AG04449 (cell line): ENCODE measurements at places on chromosomes 7 and 10.
A peak's percentile ranks its signal among the peaks of the same experiment; 100 is the strongest.

DNA sequence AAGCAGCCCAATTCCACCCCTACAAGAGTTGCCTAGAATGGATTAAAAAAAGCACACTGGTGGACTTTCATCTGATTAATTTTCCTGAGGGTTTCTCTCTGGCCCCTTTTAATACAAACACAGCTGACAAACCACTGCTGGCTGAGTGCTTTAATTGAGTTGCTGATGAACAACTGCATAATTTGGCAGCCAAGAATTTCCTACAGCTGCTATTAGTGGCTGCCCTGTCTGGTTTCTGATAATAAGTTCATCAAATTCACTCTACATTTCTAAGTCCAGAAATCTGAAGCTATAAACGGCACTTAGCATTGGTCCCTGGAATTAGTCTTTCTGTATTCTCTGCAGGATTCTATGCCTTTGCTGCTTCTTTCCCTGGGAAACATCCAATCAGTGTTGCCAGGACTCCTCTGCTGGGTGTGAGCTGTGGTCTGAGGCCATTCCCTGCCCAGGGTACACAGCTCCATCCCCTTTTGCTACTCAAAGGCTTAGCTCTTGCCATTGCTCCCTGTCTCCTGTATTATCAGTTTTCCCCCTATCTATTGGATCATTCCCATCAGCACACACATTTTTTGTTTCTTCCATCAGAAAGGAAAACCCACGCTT lies 110.6 kb downstream of the LSM5 start:
- DNase-seq: no peak

DNA sequence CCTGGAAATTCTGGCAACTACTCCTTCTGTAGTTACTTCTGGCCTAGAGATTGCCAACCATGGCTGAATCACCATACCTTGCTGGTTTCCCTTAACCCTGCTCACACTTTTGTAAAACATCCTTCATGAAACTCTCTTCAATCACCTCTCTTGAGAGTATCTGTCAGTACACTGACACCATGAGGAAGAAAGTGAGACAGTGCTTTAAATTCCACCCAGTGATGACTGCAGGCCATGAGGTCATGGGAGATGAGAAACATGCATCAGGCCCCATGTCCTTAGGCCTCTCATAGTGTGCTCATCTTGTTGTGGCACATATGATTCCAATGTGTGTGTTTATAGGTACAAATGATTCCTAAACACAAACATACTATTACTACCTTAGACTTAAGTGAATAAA lies 24.6 kb upstream of the NAMPT start:
- DNase-seq: no peak

DNA sequence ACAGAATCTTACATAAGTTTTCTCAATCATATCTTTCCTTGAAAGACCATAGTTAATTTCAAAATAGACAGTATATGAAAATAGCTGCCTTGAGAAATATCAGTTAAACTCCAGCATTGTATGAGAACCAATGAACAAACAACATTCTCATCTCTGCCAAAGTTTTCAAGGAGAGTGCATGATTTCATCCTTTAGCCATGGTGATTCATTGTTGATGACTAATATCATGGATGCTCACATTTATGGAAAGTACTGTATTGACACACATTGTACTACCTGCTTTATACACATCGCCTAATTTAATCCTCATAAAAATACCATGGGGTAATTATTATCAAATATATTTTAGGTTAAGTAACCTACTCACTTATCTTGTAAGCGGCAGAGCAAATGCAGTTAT lies 250.3 kb downstream of the CNTNAP2 start:
- DNase-seq: no peak

GRCh38 chr10:17003151-17003550 lies 126.5 kb downstream of the CUBN start:
- DNase-seq: no peak

DNA sequence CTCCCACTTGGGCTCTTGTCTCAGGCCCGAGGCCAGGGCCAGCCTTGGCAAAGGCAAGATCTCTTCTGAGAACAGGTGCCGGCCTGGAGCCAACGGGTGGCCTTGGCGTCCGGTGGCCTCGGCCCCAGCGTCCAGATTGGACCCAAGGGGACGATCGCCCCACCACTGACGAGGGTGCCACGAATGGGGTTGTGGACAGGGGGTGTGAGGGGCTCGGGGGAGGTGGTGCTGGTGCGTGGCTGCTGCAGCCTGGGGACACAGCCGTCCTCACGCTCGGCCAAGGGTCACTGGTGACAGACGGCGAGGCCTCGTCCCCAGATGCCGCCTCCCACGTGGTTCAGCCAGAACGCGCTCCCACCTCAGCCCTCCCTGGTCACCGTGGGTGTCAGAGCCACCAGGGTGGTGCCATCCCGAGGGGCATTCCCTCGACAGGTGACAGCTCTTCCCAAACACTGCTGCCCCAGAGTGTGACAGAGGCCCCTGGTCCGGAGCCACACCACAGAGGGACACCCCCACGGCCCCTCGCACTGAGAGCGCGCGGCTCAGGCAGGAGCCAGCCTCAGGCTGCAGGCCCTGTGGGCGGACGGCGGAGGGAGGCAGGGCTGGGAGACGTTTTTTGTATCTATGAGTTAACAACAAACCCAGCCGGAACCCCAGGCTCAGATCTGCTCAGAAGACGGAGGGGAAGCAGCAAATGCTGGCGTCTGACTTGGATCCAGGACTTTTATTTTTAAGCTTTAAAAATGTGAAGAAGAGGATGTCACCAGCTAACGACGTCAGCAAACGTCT lies 18.5 kb upstream of the CFAP46 start:
- DNase-seq: no peak

DNA sequence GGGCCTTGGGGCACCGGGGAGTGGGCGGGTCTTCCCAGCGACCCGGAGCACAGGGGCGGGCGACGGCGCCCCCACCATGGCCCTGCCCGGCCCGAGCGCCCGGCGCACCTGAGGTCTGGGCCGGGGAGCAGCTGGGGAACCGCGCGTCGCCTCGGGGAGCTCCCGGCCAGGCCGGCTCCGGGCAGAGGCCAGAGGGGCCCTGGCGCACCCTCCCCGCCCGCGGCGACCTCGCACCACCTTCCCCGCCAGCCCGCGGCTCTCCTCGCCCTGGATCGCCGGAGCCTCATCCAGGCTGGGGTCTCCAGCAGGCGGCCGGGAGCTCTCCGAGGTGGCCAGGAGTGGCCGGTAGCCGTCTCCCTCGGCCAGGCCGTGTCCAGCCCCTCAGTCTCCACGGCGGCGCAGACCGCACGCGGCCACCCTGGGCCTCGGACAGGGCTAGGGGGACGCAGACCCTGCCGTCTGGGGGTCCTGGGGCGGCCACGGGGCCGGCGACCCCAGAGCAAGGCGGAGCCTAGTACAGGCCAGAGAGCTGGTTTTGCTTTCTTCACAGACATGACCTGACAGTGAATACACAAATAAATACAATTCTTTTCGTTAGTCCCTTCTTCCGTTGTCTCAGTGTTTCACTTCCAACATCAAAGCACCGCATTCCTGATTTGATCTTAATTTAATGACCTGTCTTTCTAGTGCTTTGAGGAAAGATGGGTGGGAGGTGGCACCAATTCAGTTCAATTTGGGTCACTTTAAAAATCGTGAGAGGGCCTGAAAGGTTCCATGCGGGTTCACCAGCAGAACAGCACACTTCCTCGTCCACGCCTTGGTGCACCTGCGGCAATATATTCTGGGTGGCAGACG lies 356.9 kb downstream of the DNAJB6 start:
- no peak for DNase-seq

DNA sequence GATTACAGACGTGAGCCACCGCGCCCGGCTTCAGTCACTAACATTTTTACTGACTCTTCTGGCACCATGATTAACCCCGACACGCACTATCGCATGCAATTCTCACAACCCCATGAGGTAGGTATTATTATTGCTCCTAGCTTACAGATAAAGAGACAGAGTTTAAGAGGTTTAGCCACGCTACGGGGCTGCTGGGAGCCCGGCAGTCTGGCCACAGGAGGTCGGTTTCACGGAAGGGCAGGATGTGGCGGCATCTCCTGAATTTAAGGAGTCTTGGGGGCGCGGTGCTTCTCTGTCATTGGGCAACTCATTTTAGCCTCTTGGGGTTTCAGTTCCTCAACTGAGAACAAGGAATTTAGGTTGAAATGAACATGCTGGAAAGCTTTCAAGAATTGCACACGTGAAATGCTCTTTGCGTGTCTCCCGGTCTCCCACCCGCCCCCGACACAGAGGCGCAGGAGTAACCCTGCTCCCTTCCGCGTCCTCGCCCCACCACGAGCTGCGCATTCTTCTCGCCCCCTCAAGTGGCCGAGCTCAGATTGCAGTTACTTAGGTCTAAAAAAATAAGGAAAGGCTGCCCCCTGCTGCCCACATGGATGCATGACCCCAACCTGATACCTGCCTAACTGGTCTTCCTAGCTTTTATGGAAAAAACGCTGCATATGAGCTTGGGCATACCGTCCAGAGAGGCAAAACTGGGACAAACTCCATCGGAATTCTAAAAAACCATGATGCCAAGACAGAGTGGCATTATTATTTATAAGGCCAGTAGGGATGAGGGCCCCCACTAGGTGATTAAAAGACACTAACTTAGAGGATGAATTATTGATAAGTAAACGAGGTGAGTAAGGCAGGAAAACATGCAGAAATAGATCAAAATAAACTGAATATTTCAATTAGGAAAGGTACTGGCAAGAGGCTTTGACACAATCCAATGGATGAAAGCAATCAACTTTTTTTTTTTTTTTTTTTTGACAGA lies 12.4 kb downstream of the PRSS2 start:
- peak; percentile 62 for DNase-seq

DNA sequence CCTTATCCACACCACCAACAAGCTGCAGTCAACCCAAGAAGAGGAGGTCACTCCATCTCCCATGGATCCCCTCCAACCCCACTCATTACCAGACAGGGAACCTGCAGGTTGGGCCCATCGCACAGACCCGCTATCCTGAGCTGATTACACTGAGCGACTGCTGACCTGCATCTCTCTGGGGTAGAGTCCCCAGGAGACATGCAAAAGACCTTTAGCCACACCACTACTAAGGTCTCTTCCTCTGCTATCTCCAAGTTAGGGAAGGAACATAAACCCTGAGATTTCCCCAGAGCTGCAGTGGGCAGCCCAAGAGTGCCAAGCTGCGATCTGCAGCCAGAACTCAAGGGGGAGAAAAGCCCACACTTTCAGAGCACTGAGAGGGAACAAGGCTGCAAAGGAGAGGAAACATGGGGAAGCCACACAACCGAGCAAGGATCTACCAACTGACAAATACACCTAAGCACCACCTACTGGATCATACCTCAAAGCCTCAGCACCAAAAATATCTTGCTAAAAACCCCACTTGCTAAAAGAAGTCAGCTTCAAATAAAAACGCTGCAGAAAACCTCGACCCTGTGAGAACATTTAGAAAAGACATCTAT lies 298.2 kb downstream of the SORCS1 start:
- no peak for DNase-seq

DNA sequence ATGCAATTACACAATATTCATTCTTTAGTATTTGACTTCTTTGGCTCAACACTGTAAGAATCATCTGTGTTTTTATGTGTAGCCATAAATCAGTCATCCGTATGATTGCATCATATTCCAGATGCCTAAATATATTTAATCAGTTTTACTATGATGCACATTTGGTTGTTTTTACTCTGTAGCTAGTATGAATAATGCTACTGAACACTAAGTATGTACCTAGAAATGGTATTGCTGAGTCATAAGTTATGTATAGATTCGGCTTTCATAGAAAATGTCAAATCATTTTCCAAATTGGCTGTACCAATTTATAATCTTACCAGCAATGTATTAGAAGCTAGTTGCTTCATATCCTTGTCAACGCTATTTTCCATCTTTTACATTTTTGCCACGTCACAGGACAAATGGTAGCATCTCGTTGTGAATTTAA lies 197.3 kb upstream of the PLXNA4 start:
- DNase-seq: peak; percentile 61

GRCh38 chr10:81152656-81153055 lies 615.0 kb downstream of the SH2D4B start:
- no peak for DNase-seq

- no peak for DNase-seq
Measured at GRCh38 chr10:77001206-77001605, 636.4 kb downstream of the KCNMA1 start.

DNA sequence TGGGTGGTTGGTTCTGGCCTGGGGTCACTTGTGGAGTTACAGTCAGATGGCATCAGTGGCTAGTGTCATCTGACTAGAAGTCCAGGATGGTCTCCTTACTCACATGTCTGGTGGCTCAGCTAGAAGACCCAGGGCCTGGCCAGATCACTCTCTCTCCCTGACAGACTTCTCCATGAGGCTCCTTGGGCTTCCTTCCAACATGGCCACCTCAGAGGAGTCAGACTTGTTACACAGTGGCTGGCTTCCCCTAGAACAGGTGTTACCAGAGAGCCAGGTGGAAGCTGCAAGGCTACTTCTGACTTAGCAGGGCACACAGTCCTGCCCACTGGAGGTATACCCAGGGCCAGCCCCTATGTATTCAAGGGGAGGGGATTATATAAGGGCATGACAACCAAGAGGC lies 44.2 kb upstream of the MYL10 start:
- no peak for DNase-seq

- no peak for DNase-seq
Measured at GRCh38 chr7:149844445-149844844, 6.3 kb downstream of the ZNF862 start.

GRCh38 chr7:53111031-53111430 lies 75.6 kb downstream of the POM121L12 start:
- DNase-seq: no peak

GRCh38 chr10:18325889-18326531 lies 185.8 kb downstream of the CACNB2 start:
- DNase-seq: no peak

DNA sequence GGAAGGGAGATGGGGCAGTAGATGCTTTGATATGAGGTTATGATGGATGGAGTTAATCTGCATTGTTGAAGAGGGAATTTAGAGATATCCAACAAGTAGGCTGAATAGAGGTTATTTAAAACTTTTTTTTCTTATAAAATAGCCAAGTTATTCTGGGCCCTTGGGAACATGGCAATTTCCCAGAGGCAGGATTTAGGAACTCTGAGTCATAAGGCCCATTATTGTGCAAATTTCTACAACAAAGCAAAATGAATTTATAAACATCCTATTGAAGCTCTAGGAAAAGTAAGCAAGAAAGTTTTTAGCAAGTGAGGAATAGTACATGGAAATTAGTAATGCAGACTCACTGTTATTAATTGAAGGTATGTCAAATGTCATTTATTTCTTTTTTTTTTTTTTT lies 160.9 kb upstream of the NPY start:
- no peak for DNase-seq
